Gastroesophageal sphincter (tissue), 4 donors: ENCODE measurements at places on chromosomes 3 and 15. TPM values are rescaled to one million over a fixed set of nuclear protein-coding genes. Genes with fewer than 3 reads are reported as not detected.
A peak's percentile ranks its signal among the peaks of the same experiment; 100 is the strongest.

GRCh38 chr15:41512512-41512939 is 1.1 kb downstream of the LTK start:
- ATAC-seq: no peak

DNA sequence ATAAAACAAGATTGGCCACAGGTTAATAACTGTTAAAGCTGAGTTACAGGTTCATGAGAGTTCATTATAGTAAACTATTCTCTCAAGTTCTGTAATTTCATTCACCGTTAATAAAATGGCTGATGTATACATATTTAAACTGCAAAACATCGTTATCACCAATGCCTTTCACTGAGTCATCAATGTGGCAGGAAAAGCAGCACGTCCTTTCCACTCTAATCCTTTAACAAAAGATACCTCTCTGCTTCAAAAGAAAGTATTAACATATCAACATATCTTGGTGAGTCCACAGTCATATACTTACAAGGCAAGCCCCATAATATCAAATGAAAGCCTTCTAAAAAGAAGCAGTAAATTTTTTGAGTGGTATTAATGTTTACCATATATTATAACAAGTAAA is 54.5 kb downstream of the UACA start:
- no peak for ATAC-seq

DNA sequence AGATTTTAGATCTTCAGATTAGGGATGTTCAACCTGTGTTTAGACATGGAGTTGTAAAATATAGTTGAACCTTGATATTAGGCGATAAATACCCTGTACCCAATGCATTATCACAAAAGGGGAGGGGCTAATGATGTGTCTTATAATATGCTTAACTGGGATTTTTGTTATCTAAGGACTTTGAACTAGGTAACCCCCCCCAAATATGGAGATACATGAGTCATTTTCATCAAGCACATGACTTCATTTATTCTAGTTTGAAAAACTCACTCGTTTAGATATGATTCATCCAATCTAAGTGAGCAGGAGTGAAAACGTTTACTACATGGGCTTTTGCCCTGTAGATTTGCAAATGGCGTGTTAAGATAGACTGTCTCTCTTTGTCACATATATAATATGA is 212.4 kb downstream of the IL5RA start:
- no peak for ATAC-seq

- no peak for ATAC-seq
Measured at GRCh38 chr3:121330634-121331033, 215.2 kb downstream of the POLQ start.

DNA sequence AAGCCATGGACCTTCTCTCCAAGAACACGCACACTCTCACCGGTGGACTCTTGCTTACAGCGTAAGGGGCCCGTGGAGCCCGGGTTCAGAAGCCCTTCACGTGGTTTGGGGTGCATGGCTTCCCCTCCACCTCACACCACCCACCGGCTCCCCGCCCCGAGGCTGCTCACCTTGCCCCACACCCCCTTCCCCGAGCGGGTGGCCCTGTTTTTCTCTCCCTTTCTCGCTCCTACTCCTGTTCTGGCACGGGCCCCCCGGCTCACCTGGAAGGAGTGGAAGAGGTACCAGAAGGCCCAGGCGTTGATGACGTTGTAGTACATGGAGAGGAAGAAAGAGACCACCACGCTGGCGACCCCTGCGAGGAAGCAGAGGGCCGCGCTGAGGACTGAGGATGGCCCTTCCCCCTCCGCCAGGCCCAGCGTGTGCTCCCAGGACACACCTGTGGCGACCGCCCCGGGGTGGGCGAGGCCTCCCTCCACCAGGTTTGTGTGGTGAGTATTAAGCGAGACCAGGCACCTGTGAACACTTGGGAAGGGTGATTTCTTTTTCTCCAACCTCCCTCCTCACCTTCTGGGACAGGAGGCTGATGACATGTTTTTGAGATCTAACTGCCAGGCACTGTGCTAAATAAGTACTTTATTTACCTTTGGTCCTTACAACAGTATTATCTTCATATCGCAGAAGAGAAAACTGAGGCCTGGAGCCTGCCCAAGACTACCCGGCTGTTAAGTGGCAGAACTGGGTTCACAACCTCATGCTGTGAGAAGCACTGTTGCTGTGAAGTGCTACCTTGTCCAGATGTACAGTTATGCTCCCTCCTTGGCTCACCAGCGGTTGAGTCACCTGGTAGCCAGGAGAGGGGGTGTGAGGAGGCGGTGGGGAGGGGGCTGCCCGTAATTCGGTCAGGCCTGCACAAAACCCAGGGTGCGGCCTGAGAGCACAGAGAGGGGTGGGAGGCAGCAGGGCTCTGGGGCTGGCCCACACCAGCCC is 16.3 kb downstream of the SLC6A20 start:
- ATAC-seq: no peak

DNA sequence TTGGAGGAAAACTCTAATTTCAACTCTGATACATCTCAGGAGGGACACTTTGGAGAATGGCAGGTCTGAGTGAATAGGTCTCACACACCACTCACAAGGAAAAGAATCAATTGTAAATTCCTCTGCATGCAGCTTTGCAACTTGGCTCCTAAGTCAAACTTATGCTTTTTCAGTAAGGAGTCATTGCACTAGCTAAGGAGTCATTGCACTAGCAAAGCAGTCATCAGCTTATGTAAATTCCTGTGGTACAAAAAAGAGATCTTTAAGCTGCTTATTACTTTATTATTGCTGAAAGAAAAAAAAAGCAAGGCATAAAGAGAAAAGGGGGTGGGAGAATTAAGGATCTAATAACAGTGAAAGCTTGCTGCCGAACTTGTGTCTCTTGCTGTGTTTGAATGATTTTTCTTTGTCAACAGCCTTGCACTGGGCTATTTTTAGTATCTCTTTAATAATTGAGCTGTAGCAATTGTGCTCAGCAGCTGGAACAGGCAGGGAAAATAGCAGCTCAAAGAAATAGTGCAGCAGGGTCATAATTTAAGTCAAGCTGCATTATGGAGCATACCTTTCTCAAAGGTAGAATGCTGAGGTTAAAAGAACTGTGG is 154.3 kb upstream of the ARPP21 start:
- no peak for ATAC-seq

DNA sequence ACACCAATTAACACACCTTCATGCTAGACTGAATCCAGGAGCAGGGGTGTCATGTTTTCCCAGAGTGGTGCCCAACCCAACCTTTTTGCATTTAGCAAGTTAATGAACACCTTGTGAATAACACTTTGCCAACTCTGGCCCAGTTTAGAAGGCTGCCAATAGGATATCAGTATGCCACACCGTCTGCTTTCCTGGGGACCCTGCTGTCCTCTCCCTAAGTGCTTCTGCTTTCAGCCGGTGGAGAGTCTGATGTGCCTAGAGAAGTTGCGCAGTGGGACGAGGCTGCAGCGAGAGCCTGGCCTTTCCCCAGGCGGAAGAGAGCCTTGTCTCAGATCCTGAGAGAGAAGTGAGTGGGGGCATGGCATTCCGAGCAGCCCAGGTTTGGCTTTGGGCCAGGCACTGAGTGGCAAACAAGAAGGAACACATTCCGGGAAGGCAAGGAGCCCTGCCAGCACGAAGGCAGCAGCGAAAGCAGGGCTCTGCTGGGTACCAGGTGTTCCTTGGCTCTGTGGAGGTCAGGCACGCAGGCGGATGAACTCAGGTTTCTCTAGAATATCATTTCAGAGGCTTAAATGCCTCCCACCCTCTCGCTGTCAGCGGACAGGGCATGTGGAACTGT is 36.9 kb downstream of the SENP8 start:
- peak; percentile 79 for ATAC-seq

GRCh38 chr3:58484045-58484721 is 7.7 kb upstream of the KCTD6 start:
- ATAC-seq: no peak

GRCh38 chr15:32690941-32691688 is 26.7 kb upstream of the GREM1 start:
- ATAC-seq: no peak

GRCh38 chr3:164929642-164930041 is 148.7 kb downstream of the SI start:
- ATAC-seq: no peak

- ATAC-seq: peak; percentile 63
Measured at GRCh38 chr15:43285609-43286037, 18.9 kb upstream of the TGM5 start.

SH3GL3 gene
- total RNA-seq: not detected

ARHGEF26 gene
- total RNA-seq: 79.3 TPM

C15orf62 gene
- total RNA-seq: 0.22 TPM
